Purkinje cell (primary cell): ENCODE measurements at places on chromosomes 1 and 21. TPM values are rescaled to one million over a fixed set of nuclear protein-coding genes. Genes with fewer than 3 reads are reported as not detected.

SYCP1 gene
- 8.1 and 19.9 TPM in 2 replicates for polyA plus RNA-seq

TIAM1 gene
- polyA plus RNA-seq: 99.7 and 155 TPM in 2 replicates

PER3 gene
- 8.2 and 8.8 TPM in 2 replicates for polyA plus RNA-seq

OR2L3 gene
- not detected in 2 replicates for polyA plus RNA-seq

VTCN1 gene
- not detected in 2 replicates for polyA plus RNA-seq

PPIAL4G gene
- 0.38 TPM in 1 of 2 replicates, not detected in the other for polyA plus RNA-seq

KCND3 gene
- 39.7 and 48.9 TPM in 2 replicates for polyA plus RNA-seq

MIER1 gene
- polyA plus RNA-seq: 34.6 and 43.8 TPM in 2 replicates

LCE1D gene
- not detected in 2 replicates for polyA plus RNA-seq

KIAA0040 gene
- polyA plus RNA-seq: not detected in 2 replicates

SOX13 gene
- 0.07 and 0.24 TPM in 2 replicates for polyA plus RNA-seq

HSD3B2 gene
- not detected in 2 replicates for polyA plus RNA-seq

GBP6 gene
- not detected in 2 replicates for polyA plus RNA-seq

CFAP141 gene
- polyA plus RNA-seq: not detected in 2 replicates

PLEKHN1 gene
- not detected in 2 replicates for polyA plus RNA-seq

FBLIM1 gene
- 0.07 TPM in 1 of 2 replicates, not detected in the other for polyA plus RNA-seq

RIPPLY3 gene
- not detected in 2 replicates for polyA plus RNA-seq

KCNE2 gene
- 0.31 TPM in 1 of 2 replicates, not detected in the other for polyA plus RNA-seq

S100A3 gene
- not detected in 2 replicates for polyA plus RNA-seq

OR14K1 gene
- not detected in 2 replicates for polyA plus RNA-seq

OR2L13 gene
- 0.48 and 3.1 TPM in 2 replicates for polyA plus RNA-seq

NHLH1 gene
- 1.7 and 4.6 TPM in 2 replicates for polyA plus RNA-seq

ARF1 gene
- 69.6 and 120 TPM in 2 replicates for polyA plus RNA-seq

EXTL2 gene
- 190 and 198 TPM in 2 replicates for polyA plus RNA-seq
